ENCODE measurements at places on chromosomes 6 and 20.

DNA sequence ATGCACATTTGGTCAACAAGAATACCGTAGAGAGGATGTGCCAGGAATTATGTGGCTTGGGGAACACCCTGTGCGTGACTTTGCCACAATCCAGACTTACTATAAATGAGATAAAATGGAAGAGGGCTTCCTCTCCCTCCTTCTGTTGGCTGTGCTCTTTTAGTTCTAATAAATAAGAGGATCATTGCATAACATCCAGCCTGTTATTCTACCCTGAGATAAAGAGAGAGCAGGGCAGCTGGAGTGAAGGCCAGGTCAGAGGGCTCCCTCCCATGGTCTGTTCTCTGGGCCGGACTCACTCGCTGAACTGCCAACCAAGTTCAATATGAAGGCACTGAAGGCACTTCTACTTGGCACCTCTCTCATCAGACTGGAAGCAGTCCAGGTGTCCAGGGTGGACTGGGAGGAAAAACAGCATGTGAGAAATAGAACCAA, 91.7 kb downstream of the MTFR2 start:
- peak; percentile 8 for DNase-seq

- DNase-seq, result no peak
Measured at GRCh38 chr6:125101631-125102030, 51.9 kb upstream of the TPD52L1 start.

GRCh38 chr6:14596410-14596809, 478.8 kb downstream of the CD83 start:
- peak; percentile 74 for DNase-seq

DNA sequence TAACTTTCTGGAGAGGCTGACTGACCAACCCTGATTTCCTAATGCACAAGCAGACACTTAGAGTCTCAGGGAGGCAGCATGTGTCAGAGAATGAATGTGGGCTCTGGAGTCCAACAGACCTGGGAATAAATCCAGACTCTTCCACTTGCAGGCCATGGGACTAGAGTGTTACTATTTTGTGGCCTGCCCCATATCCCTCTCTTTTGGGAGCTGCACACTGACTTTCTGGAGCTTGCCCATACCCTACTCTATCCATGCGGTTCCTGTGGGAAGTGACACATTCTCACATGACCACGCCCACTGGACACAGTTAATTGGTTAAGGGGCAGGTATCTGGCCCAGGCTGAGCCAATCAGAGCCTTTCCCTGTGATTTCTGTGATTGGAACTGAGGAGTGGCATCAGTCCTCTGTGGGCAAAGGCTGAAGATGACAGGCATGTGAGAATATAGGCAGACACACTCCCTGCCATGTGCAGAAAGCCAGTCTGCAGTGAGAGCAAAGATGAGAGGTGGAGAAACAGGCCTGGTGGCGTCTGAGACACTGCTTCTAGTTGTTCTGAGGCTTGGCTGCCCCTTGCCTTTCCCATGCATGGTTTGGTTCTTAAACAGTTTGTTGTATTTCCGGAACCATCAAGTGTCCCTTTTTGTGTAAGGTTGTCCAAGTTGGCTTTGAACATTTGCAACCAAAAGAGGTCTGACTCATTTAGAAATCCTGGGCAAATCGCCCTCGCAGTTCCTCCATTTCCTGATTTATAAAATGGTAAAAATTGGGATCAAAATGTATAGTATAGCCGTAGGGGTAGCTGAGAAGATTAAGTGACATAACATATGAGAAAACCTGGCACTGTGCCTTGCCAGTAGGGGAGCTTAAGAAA, 125.6 kb downstream of the CDC5L start:
- no peak for DNase-seq

GRCh38 chr20:63755933-63756647, 16.5 kb downstream of the SLC2A4RG start:
- no peak for DNase-seq

DNA sequence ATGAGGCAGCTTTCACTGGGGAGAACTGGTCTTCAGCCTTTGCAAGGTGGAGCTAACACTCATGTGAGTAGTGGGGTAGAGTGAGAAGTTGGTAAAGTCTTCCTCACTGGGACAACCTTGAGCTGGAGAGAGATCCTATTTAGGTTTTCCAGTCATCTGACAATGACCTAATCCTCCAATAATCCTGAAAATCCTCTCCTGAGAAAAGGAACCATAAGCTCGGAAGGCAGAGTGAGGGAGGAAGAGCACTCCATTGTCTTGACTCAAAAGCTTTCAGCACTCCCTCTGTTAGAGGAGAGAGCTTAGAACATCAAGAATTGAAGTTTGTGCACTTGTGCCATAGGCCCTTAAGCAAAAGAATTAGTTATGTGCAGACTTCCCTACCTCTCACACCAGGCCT, 77.8 kb downstream of the TRAM2 start:
- DNase-seq, result peak; percentile 74

GRCh38 chr6:150632785-150633485, 33.2 kb downstream of the PLEKHG1 start:
- no peak for DNase-seq

- DNase-seq, result no peak
Measured at GRCh38 chr6:87914637-87915395, 132.8 kb upstream of the SPACA1 start.

- DNase-seq, result no peak
Measured at GRCh38 chr6:165686596-165687365, 23.7 kb upstream of the PDE10A start.
